AG08395 (cell line): ENCODE measurements at places on chromosomes 12 and 14.

GRCh38 chr14:55535516-55536203 lies 44.3 kb upstream of the KTN1 start:
- DNase-seq, result no peak

DNA sequence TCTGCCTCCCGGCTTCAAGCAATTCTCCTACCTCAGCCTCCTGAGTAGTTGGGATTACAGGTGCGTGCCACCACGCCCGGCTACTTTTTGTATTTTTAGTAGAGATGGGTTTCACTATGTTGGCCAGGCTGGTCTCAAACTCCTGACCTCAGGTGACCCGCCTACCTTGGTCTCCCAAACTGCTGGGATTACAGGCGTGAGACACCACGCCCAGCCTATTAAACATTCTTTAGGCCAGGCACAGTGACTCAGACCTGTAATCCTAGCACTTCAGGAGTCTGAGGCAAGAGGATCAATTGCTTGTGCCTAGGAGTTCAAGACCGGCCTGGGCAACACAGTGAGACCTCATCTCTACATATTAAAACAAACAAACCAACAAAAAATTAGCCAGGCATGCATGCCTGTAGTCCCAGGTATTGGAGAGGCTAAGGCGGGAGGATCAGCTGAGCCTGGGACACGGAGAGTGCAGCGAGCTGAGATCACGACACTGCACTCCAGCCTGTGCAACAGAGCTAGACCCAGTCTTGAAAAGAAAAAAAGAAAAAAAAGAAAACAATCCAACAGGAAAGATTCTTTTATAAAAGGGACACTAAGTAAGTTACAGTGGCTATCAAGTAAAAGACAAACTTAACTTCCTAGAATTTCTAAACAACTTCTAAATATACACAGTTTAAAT lies 70.2 kb downstream of the HECTD1 start:
- no peak for DNase-seq

DNA sequence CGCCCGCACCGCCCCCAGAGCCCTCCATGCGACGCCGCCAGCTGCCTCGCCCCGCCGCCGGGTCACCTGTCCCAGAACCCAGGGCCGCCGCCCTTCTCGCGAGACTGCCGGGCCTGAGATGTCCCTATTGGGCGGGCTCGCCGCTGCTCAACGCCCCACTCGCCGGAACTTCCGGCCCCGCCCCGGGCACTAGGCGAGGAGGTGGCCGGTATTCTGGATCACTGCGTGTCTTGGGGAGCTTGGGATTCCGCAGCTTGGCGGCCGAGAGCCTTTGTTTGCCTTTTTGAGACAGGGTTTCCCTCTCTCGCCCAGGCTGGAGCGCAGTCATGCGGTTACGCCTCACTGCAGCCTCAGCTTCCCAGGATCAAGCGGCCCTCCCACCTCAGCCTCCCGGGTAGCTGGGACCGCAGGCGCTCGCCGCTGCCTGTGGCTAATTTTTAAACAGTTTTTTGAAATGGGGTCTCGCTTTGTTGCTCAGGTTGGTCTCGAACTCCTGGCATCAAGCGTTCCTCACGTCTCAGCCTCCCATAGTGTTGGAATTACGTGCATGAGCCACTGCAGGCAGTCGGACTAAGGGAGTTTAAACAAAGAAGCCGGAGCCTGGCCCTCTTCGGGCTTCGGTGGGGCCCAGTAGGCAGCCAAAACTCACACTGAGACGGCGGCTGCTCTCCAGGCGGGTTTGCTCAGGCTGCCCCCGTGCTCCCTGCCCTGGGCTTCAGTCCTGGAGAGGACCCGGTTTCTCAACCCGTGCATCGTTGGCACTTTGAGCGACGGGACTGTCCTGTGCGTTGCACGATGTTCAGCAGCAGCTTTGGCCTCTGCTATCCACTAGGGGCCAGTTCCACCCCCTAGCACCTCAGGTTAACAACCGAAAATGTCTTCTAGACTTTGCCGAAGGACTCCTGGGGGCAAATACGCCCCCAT lies at the start of gene SLC15A4:
TSS of gene SLC15A4 (minus strand) at position 43 of the 924 bp plus-strand sequence. CDS start at position 28, 15 bp downstream.
- peak; percentile 98 for DNase-seq

- no peak for DNase-seq
These were observed 129.1 kb downstream of the PLXNC1 start for GRCh38 chr12:94277426-94278000.

- DNase-seq, result peak; percentile 52
These were observed 227.7 kb upstream of the NPAS3 start for GRCh38 chr14:32710731-32711680.

- DNase-seq, result no peak
These were observed 34.1 kb downstream of the ITGA7 start for GRCh38 chr12:55673638-55674037.

DNA sequence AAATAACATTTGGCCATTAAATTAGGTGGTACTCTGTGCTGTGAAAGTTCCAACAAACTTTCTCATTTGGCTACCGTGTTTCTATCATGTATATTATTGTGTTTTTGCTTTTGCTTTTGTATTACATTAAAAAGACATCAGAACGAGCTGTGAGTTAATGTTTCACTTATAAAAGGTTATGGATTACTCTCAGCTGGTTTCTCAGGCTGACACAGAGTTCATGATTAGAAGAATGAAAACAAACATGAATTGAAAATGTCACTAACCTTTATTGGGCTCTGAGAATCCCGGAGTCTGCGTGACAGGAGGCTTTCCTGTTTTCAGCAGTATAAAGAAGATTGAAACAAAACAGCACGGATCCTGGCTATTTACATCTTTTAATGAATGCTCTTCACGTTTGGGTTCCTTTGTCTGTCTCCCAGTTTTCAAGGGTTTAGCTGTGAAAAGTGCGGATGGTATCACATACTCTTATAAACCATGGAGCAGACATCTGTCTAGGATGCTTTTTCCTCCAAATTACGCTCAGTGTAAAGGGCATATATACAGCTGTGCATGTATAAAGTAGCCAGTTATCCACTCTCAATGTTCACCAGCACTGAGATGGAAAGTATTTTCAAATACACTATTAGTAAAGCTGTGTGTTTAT lies 153.6 kb downstream of the PTCSC3 start:
- DNase-seq, result no peak

DNA sequence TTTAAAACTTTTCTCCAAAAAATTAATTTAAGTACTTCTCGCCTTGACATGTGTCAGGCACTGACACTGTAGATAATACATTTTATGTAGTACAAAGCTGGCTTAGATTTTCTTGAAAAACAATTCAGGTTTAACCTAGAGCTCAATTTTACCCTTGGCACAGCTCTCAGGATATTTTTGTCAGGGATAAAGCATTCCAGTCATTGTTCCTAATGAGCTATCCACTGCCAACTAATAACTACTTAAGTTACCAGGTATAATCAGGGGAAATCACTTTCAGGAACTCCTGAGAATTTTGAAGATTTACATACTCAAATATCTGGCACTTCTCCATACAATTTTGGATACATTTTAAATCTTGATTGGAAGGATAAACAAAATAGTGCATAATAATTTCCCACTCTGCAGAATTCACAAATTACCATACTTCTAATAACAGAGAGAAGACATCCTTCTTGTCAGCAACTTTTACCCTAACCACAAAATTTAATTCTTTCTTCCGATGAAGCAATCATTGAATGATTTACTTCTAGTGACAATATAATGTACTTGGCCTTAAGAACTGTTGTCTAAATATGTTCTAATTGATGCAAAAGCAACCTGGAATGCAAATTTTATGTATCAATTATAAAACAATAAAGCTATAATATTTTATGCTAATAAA lies 4.8 kb downstream of the RASSF9 start:
- no peak for DNase-seq

GRCh38 chr14:102516531-102517391 lies 7.2 kb upstream of the ANKRD9 start:
- peak; percentile 77 for DNase-seq

DNA sequence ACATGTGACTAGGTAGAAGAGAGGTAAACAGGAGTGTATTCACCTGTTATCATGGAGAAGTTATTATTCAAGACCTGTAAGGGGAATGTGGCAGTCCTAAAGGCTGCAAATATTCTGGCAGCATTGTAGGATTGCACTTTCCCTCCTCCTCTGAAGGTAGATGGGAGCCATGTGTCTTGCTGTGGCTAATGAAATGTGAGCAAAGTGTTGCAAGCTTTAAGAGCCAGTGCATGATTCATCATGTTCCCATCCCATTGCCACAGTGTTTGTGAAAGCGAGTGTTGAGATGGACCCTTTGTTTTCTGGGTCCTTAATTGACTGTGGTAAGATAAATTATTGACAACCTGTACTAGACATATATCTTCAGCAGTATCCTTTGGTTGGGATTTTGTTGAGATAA lies 128.7 kb downstream of the RGS6 start:
- no peak for DNase-seq

DNA sequence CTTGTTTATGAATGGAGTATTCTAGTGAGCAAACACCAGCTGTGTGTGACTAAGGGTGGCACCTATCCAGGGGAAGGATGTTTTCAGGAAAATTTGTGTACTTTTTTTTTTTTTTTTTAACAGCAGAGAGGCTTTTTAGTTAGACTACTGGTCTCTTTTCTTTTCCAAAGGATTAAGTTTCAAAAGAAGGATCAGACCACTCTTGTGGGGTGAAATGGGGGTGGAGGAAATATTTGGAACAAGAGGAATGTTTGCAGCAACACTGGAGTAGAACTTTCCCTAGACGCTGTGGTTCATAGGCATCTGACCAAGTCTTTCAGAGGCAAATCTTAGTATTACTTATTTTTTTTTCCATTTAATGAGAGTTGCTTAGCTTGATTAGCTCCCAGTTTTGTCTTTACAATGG lies 21.1 kb downstream of the NUBPL start:
- DNase-seq, result peak; percentile 18

DNA sequence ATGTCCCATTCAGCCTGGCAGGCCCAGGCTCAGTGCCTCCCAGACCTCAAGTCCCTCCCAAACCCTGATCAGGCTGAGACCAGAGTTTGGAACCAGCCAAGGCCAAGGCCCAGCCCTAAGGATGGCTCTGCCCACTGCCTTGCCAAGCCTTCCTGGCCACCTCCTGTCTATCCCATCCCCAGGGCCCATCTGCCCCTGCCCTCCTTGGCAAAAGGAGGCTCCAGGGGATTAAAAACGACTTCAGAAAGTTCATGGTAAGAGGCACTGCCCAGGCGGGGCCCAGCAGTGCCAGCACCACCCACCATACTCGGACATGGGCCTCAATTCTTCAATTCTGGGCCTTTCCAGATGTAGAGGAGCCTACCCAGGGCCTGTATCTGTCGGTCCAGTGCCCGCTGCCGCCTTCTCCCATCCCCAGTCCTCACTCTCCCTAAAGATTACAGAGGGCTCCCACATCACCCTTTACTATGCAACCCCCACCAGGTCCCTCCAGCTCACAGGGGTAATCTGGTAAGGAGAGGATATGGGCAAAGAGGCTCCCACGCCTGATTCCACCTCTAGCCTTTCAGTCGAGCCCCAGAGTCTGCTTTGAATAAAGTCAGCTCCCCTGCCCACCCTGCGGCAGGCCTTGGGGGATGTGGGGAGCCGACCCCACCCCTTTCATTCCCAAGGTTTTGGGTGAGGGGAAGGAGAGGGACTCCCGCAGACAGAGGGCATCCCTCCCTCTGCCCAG lies 932 bp downstream of the ADCY6 start:
- peak; percentile 35 for DNase-seq

DNA sequence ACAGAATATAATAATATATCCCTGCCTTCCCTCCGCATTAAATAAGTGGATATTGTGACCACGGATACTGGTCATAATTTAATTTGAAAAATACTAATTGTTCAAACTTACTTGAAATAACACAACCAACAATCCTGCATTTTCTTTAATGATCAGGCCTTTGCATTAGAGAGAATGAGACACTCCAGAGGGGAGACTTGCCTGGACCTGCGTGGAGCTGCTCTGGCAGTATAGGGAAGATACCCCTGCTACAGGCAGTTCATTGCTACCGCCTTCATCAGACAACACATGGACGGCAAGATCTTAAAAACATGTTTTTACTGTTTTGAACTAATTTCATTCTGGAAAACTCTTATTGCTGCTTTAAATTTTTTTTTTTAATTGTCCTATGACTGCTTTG lies 211.0 kb upstream of the FAR2 start:
- no peak for DNase-seq

- no peak for DNase-seq
These were observed 1375.2 kb upstream of the TMEM132C start for GRCh38 chr12:126891789-126892188.

DNA sequence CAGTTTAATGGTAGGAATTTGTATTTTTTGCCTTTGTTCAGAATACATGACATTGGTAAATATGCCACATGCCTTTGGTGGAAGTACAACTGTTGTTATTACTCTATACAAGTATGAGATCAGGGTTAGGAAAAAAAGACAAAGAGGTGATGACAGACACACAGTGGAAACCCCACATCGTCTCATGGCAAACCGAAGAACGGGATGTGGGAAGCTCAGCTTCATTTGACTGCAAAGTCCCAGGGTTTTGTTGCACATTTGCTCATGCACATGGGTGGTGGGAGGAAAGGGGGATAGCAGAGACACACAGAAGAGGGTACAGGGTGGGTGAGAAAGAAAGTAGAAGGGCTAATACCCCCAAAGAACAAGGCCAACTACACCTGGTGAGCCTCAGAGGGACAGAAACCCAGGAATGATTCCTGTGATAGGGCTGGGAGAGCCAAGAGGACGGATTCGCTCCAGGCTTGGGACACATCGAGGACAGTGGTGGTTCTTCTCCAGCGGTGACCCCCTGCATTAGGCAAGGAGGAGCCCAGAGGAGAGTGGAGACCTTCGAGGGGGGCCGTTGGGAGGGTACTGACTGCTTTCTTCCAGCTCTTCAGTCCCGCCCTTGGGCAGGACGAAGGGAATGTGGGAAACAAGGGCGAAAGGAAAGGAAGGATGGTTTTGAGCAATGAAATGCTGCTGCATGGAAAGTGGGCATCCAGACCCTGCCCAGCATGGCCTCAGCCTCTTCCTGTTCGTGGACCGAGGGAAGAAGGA lies 8.1 kb downstream of the VAMP1 start:
- no peak for DNase-seq

DNA sequence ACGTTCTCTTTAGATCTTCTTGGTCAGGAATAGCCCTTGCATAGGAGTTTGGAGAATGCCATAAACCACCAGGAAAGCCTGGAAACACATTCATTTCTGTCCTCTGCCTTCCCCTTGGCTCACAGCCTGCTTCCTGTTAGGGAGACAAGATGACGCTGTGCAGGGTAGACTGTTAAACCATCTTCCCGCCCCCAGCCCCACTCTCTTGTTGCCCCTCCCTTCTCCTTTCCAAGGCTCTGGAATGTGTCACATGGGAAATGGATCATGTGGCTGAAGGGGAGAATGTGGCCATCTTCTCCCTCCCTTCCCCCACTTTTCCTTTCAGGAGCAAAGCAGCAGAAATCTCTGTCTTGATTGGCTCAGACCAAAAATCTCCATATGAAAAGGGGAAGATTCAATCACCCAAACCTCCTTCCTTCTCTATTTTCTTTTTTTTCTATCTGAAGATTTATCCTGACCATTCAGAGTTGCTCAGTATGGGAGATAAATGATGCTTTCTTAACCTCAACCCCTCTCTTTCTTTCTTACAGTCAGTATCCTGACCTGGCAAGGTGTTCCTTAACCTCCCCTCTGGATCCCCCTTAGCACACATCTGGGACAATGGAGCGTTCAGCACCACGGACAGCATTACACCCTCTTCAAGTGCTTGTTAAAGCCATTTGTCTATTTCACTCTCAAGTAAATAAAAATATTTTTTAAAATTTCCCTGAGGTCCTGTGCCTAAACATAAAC lies 11.4 kb downstream of the GPR19 start:
- DNase-seq, result peak; percentile 26
